ENCODE measurements at places on chromosomes 12 and 14.

GRCh38 chr14:92647797-92648279 lies 100.6 kb downstream of the LGMN start:
- peak overlapping the region; percentile 29 for H3K4me3 ChIP-seq
- H3K4me1 ChIP-seq: peaks cover 61% of the 10 kb centered on the region
- H3K27me3 ChIP-seq: no peaks in the 10 kb centered on the region

DNA sequence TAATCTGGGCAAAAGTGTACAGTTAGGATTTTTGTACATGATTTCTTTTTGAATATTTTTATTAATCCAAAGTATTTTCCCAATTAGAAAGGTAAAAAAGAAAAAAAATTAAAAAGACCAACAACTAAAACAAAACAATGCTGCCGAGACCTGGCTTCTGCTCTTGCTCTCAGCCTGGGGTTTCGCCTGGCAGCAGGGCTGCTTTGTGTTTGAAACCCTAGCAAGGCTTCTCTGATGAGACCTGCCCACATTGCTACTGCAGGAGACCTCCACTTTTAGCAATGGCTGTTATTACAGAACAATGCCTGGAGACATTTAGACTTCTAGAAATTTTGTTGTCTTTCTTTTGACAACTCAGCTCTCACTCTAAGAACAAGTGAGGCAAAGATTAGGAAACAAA lies 1153.0 kb upstream of the TMEM132C start:
- H3K27ac ChIP-seq: no peak overlapping the region
- no peak for DNase-seq
- no peaks in the 10 kb centered on the region for H3K4me1 ChIP-seq

DNA sequence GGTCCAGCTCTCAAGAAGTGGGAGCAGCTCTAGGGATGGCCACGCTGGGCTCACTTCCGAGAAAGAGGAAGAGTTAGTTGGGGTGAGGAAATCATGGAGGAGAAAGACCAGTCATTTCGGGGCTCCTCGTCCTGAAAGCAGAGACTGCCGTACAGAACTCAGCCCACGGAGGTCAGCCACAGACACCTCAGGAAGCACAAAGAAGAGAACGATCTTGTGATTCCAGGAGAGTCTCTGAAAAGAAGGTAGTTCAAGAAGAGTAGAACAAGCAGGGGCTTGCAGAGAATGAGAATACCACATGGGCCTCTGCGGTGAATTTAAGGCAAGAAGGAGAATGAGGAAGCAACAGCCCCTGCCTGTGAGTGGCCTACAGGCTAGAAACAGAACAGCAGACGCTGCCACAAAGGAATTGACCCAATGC lies 311.9 kb downstream of the CACNA1C start:
- no peak for DNase-seq
- H3K27me3 ChIP-seq: no peaks in the 10 kb centered on the region
- no peaks in the 10 kb centered on the region for H3K4me1 ChIP-seq
- H3K36me3 ChIP-seq: no peaks in the 10 kb centered on the region
- H3K27ac ChIP-seq: no peak overlapping the region

DNA sequence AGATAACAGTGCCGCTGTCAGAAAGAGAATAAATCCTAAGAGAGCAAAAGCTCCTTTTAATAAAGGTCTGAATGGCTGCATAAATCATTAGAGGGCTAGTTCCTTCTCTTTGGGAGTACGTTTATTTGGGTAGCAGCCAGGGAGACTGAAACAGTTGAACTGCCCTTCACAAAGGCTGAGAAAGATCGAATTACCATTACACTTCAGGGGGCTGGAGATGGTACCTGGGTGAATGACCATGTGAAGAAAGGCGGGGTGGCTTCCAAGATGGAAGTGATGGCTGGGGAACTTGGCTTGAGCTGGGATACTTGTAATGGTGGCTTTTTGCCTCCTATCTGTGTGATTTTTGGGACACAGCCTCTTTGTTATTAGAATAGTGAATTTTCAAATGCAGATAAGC lies 1.7 kb upstream of the FGD4 start:
- H3K4me3 ChIP-seq: no peak overlapping the region
- H3K36me3 ChIP-seq: no peaks in the 10 kb centered on the region
- peaks cover 20% of the 10 kb centered on the region for H3K27me3 ChIP-seq
- H3K27ac ChIP-seq: no peak overlapping the region
- no peak for DNase-seq

DNA sequence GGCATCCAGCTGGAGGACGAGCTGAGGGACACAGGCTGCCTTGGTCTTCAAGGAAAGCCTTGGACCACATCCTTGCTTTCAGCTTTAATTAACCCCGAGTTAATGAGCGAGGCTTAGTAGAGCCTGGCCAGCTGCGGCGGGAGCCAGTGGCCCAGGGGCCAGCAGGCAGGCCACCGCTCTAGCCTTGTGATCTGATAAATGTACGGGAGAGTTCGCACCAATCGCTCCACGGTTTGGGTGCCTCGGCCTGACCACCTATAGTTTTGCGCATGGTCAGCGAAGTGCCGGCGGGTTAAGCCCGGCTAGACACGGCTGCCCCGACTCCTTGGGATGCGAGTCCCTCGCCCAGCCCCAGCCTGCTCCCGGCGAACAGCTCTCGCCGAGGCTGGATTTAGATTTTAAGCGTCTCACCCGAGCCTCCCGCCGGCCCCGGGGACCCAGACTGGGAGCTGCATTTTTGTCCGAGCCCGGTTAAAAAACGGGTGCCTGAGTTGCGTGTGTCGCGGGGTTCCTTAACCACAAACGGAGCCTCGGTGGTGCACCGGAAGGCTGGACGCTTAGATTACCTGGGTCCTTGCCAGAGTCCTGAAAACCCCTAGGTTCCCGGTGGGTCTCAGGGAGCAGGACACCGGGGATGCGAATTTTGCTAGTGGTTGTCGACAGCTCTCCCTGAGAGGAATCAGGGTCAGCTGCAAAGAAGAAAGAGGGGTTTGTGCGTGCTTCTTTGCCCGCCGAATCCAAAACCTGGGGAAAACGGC lies 2.9 kb upstream of the HOXC12 start:
- H3K27me3 ChIP-seq: peaks cover 97% of the 10 kb centered on the region
- H3K36me3 ChIP-seq: no peaks in the 10 kb centered on the region
- DNase-seq: no peak
- H3K4me3 ChIP-seq: no peak overlapping the region

DNA sequence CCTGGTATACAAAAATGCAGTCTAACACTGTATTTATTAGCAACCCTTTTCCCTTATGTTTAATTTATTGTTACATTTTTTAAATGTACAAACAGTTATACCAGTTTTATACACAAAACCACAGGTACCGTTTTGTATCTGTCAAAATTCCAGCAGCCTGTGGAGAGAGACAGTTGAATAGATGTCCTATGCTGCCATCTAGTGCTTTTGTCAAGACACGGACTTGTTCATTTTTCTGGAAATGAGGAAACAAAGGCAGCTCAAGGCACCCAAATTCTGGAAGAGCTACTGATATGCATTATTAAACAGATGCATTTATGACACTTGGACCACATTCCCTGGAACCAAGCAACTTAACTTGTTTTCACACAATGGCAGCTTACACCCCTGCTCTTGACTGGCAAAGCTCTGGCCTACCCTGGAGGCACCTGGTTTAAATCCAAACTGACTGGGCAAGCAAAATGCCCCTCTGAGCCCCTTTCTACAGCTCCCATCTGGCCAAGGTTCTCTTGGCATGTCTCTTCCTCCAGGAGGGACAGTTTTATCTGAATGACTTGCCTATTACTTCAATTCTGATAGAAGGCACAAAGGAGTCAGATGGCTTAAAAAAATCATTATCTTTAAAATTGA lies 286.9 kb upstream of the PRKD1 start:
- H3K27me3 ChIP-seq: no peaks in the 10 kb centered on the region
- H3K27ac ChIP-seq: no peak overlapping the region
- H3K4me3 ChIP-seq: peak overlapping the region; percentile 41
- H3K4me1 ChIP-seq: peaks cover 40% of the 10 kb centered on the region
- DNase-seq: peak; percentile 85

GRCh38 chr14:90797919-90798318 lies 18.3 kb downstream of the TTC7B start:
- no peak for DNase-seq
- no peak overlapping the region for H3K4me3 ChIP-seq
- no peaks in the 10 kb centered on the region for H3K36me3 ChIP-seq
- peaks cover 11% of the 10 kb centered on the region for H3K4me1 ChIP-seq

GRCh38 chr12:627863-628741 lies 35.1 kb downstream of the NINJ2 start:
- no peaks in the 10 kb centered on the region for H3K36me3 ChIP-seq
- no peak overlapping the region for H3K27ac ChIP-seq
- H3K4me3 ChIP-seq: no peak overlapping the region

DNA sequence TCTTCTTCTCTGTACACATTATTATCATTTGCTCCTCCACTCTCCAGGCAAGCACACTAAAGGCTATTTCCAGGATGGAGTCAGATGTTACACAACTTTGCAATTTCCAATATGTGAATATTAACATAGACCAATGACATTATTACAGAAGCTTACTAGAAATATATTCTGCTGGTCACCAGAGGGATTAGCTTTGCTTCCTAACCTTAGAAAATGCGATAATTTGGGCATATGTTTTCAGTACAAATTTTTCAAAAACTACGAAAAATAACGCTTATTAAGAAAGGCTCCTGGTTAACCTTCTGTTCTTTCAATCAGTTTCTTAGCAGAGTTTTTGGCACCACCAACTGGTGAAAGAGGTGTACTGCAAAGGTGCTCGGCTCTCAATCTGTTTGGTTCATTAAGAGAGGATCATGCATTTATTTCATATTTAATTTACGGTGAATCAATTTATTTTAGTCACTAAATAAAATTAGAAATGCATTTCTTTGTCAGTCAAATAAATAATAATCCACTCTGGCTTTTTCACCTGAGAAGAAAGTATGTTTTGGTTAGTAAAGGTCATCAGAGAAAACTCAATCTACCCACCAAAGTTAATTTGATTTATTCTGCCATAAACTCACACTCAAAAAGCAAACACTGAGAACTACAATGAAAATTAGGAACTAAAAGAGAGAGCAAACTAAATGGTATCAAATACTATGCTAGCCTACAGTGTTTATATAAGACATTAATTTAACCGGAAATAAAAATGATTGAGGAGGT lies 39.2 kb downstream of the EFCAB11 start:
- H3K4me1 ChIP-seq: peaks cover 45% of the 10 kb centered on the region
- peak overlapping the region; percentile 42 for H3K27ac ChIP-seq
- H3K36me3 ChIP-seq: no peaks in the 10 kb centered on the region
- H3K4me3 ChIP-seq: no peak overlapping the region

DNA sequence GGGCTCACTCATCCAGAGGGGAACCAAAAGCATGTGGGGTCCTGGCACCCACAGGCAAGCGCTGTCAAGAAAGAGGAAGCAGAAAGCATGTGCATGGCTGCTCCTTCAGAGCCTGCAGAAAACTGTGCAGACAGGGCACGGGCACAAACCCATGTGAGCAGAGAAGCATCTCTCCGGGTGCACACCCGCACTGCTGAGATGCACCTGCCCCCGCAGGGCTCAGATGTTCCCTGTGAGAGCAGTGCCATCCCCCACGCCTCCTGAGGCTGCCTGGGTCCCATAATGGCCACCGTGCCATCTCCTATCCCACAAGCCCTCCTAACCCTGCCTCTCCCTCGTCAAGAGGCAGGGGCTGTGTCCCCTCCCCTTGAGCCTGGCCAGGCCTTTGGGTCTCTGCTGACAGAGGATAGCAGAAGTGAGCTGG lies 32.3 kb upstream of the INF2 start:
- no peak for DNase-seq
- H3K4me1 ChIP-seq: peaks cover 11% of the 10 kb centered on the region
- no peak overlapping the region for H3K27ac ChIP-seq
- H3K4me3 ChIP-seq: no peak overlapping the region

- DNase-seq: peak; percentile 88
- H3K27ac ChIP-seq: peak overlapping the region; percentile 90
- no peaks in the 10 kb centered on the region for H3K27me3 ChIP-seq
- no peaks in the 10 kb centered on the region for H3K36me3 ChIP-seq
- peaks cover 21% of the 10 kb centered on the region for H3K4me1 ChIP-seq
- peak overlapping the region; percentile 29 for H3K4me3 ChIP-seq
Observed at GRCh38 chr14:68124979-68125731, 305.6 kb downstream of the RAD51B start.

DNA sequence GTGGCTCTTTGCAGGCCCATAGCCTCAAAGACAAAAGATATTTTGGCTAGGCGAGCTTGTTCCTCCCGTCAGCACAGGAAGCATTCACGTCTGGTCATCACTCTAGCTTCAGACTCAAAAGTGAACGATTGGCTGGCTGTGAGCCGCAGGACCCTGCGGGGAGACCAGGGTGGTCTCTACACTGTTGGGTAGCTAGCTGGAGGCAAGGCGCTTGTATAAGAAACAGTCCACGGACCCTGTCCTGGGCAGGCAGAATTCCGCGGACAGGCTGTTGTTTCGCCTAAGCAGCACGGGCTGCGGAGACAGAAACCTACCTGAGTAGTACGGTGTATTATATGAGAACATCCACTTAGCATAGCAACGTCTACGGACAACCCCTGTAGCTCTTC lies 29.6 kb downstream of the WBP11 start:
- H3K27me3 ChIP-seq: no peaks in the 10 kb centered on the region
- no peaks in the 10 kb centered on the region for H3K36me3 ChIP-seq
- no peak for DNase-seq
- H3K27ac ChIP-seq: peak overlapping the region; percentile 87
- peaks cover 25% of the 10 kb centered on the region for H3K4me1 ChIP-seq

- no peaks in the 10 kb centered on the region for H3K27me3 ChIP-seq
- no peaks in the 10 kb centered on the region for H3K36me3 ChIP-seq
- no peak overlapping the region for H3K27ac ChIP-seq
- H3K4me1 ChIP-seq: no peaks in the 10 kb centered on the region
- no peak for DNase-seq
Observed at GRCh38 chr12:30859226-30859625, 67.3 kb upstream of the TSPAN11 start.

DNA sequence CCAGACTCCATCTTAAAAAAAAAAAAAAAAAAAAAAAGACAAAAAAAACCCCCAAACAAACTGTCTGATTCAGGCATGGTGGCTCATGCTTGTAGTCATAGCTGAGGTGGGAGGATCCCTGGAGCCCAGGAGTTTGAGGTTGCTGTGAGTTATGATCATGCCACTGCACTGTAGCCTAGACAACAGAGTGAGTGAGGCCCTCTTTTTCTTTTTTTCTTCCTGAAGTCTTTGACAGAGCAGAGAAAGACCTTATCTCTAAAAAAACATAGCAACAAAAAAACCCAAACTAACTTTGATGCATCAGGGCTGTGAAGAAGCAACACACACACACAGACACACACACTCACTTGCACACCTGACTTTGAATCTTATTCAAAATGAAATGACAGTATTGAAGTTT lies 7.7 kb upstream of the AMN1 start:
- no peaks in the 10 kb centered on the region for H3K36me3 ChIP-seq
- H3K4me3 ChIP-seq: no peak overlapping the region
- H3K4me1 ChIP-seq: peaks cover 17% of the 10 kb centered on the region
- H3K27ac ChIP-seq: peak overlapping the region; percentile 46

DNA sequence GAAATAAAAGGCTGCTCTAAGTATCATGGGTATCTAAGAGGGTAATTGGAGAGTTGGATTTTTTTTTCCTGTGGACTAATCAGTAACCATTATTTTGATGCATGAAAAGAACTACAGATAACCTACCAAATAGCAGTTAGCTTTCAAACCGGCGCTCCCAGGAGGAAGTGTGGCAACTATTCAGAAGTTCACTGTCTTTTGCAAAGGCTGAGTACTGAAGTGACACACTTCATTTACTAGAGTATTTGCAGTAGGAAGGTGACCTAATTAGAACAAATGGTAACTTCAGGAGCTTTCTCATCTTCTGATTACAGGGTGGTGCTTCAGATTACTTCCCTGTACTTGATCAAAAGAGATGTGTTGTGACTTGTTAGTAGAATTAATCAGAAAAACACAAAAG lies 87.7 kb downstream of the PELI2 start:
- H3K27ac ChIP-seq: no peak overlapping the region
- no peaks in the 10 kb centered on the region for H3K36me3 ChIP-seq
- no peak overlapping the region for H3K4me3 ChIP-seq
- H3K4me1 ChIP-seq: 0 out of 2 replicates have a peak, but pooled peaks cover 11% of the 10 kb centered on the region
- no peak for DNase-seq
- no peaks in the 10 kb centered on the region for H3K27me3 ChIP-seq

All from GM23248 (cell line).